ENCODE measurements at places on chromosomes 4 and X. TPM values are rescaled to one million over a fixed set of nuclear protein-coding genes. Genes with fewer than 3 reads are reported as not detected.

DNA sequence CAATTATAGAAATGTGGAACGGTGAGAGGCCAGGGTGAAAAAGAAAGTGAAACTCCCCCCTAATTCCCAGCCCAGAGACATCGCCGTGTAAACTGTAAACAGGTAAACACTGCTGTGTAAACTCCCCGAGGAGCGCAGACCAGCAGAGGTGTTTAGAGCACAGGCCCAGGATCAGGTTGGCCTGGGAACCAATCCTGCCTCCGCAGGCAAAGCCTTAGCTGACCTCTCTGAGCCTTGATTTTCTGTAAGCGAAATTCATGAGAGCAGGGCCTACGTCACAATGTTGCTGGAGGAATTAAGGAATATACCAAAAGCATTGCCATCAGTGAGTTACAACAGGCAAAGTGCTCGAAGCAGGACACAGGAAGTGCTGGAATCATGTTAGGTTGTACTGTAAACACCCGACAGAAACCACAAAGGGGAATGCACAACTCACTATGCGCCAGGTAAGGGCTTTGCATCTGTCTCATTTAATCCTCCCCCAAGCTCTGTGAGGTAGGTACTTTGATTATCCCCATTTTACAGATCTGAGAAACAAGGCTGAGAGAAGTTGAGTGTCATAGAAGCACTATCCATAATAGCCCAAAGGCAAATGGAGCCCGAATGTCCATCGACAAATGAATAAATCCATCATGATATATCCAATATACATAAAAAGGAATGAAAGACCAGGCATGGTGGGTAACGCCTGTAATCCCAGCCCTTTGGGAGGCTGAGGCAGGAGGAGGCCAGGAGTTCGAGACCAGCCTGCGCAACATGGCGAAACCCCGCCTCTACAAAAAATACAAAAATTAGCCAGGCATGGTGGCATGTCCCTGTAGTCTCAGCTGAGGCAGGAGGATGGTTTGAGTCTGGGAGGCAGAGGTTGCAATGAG lies 30.7 kb upstream of the KIAA0232 start:
- peaks cover 28% of the 10 kb centered on the region for H3K4me1 ChIP-seq
- H3K36me3 ChIP-seq = no peaks in the 10 kb centered on the region
- no peak overlapping the region for H3K4me3 ChIP-seq
- H3K27me3 ChIP-seq = no peaks in the 10 kb centered on the region
- DNase-seq = peak; percentile 15

NUDT10 gene
- total RNA-seq = 0.79 TPM

STK26 gene
- 7.5 TPM for total RNA-seq

DNA sequence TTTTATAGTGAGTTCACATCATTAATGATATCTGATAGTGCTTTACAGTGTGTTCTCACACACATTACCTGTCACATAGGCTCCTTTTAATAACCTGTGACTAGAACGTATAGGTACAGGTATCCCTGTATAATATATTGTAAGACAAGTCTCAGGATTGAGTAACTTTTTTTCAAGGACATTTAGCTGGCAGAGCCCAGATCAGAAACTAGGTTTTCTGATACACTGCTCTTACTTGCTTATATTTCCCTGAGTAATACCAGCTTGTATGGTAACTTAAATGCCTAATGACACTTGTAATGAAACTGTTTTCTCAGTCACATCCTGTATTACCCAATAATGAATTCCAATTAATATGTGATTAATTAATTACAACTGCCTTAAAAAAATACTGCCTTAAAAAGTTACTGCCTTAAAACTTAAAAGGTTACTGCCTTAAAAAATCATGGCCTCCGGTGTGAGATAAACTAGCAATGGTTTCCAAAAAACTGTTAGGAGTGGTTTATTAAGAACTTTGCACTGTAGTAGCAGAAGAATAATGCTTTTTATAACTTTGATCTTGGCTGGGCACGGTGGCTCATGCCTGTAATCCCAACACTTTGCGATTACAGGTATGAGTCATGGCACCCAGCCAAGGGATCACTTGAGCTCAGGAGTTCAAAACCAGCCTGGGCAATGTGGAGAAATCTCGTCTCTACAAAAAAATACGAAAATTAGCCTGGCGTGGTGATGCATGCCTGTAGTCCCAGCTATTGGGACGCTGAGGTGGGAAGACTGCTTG lies 11.9 kb downstream of the COPS4 start:
- H3K27me3 ChIP-seq = no peaks in the 10 kb centered on the region
- no peaks in the 10 kb centered on the region for H3K36me3 ChIP-seq

GRCh38 chr4:10730590-10730989 lies 46.0 kb upstream of the CLNK start:
- H3K27me3 ChIP-seq = no peaks in the 10 kb centered on the region
- H3K4me3 ChIP-seq = no peak overlapping the region
- H3K36me3 ChIP-seq = no peaks in the 10 kb centered on the region
- DNase-seq = no peak
- no peaks in the 10 kb centered on the region for H3K4me1 ChIP-seq

NMU gene
- total RNA-seq = 0.88 TPM

UGT8 gene
- 16.8 TPM for total RNA-seq

MAGEB1 gene
- total RNA-seq = not detected

TLR1 gene
- 12.8 TPM for total RNA-seq

GRCh38 chrX:121103381-121103780 lies 56.0 kb downstream of the GLUD2 start:
- DNase-seq = no peak
- no peaks in the 10 kb centered on the region for H3K36me3 ChIP-seq
- H3K27me3 ChIP-seq = no peaks in the 10 kb centered on the region
- H3K4me1 ChIP-seq = no peaks in the 10 kb centered on the region
- H3K4me3 ChIP-seq = no peak overlapping the region

DNA sequence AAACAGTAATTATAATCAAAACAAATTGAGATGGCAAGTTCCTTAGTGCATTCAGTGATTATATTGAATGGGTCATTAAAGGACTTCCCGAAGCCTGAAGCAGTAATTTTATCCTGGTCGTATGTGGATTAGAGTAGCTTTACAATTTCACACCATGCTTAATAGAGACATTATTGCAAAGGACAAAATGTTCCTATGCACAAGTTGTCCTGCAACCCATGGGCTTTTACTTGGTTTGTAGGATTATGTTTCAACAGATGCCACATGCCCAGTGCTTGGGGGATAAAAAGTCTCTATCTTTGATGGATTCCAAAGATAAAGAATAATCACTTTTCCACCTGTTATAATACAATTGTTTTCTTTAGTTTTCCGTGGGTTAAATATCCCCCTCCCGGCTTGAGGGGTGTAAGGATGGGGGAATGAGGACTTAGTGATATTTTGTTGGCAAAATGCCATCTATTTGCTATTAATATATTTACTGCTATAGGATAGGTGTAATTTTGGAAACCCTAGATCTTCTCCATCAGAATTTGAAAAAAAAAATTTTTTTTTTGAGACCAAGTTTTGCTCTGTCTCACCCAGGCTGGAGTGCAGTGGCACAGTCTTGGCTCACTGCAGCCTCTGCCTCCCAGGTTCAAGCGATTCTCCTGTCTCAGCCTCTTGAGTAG lies 156.5 kb upstream of the ETNPPL start:
- H3K4me1 ChIP-seq = no peaks in the 10 kb centered on the region
- H3K27me3 ChIP-seq = no peaks in the 10 kb centered on the region
- no peak for DNase-seq
- H3K4me3 ChIP-seq = no peak overlapping the region

DNA sequence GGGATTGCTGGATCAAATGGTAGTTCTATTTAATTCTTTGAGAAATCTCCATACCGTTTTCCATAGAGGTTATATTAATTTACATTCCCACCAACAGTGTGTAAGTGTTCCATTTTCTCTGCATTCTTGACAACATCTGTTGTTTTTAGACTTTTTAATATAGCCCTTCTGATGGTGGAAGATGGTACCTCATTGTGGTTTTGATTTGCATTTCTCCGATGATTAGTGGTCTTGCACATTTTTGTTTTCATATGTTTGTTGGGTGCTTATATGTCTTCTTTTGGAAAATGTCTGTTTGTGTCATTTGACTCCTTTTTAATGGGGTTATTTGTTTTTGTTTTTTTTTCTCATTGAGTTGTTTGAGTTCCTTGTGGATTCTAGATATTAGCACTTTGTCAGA lies 75.3 kb upstream of the PUDP start:
- no peaks in the 10 kb centered on the region for H3K4me1 ChIP-seq
- no peaks in the 10 kb centered on the region for H3K27me3 ChIP-seq
- no peak overlapping the region for H3K4me3 ChIP-seq
- H3K36me3 ChIP-seq = no peaks in the 10 kb centered on the region

GCNA gene
- 3.6 TPM for total RNA-seq

GRCh38 chrX:153921511-153922446 lies 4.3 kb downstream of the ARHGAP4 start:
- no peak overlapping the region for H3K27ac ChIP-seq
- no peaks in the 10 kb centered on the region for H3K27me3 ChIP-seq
- DNase-seq = no peak
- no peaks in the 10 kb centered on the region for H3K4me1 ChIP-seq
- H3K4me3 ChIP-seq = no peak overlapping the region
- H3K36me3 ChIP-seq = no peaks in the 10 kb centered on the region

DNA sequence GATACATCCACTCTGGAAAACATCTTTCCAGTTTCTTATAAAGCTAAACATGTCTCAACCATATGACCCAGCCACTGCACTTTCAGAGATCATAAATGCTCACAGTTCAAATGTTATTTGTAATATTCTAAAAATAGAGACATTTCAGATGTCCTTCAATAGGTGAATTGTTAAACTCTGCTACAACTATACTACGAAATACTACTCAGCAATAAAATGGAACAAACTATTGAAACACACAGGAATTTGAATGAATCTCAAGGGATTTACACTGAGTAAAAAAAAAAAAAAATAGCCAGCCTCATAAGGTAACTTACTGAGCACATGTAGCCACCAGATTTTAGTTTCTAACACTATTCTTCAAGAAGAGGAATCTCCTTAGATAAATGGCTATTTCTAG lies 253.9 kb downstream of the PCDH18 start:
- H3K36me3 ChIP-seq = no peaks in the 10 kb centered on the region
- no peaks in the 10 kb centered on the region for H3K27me3 ChIP-seq
- H3K4me3 ChIP-seq = no peak overlapping the region
- no peaks in the 10 kb centered on the region for H3K4me1 ChIP-seq
- no peak overlapping the region for H3K27ac ChIP-seq
- DNase-seq = no peak

FGFBP2 gene
- total RNA-seq = 0.67 TPM

GASK1B gene
- 16.7 TPM for total RNA-seq

- no peaks in the 10 kb centered on the region for H3K4me1 ChIP-seq
- no peak for DNase-seq
- H3K4me3 ChIP-seq = no peak overlapping the region
- H3K36me3 ChIP-seq = no peaks in the 10 kb centered on the region
Measured at GRCh38 chr4:67764183-67764582, 10.0 kb upstream of the GNRHR start.

AADAT gene
- 11.9 TPM for total RNA-seq

DNA sequence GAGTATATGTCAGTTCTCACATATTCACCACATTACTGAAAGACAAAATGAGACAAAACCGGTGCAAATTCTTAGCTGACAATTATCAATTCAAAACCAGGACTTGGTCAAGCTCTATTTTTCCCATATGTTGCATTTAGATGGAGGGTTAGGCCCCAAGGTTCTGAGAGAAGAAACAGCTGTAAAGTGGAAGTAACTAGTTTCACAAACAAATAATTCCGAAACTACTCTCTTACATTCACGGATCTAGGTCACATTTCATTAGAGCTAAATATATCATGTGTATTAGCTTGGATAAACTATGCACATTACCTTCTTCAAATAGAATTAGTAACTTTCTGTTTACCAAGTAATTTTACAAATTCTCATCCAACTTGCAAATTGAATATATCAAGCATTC lies 3.7 kb upstream of the GABRA2 start:
- DNase-seq = no peak
- H3K4me1 ChIP-seq = peaks cover 7% of the 10 kb centered on the region
- no peak overlapping the region for H3K27ac ChIP-seq
- H3K27me3 ChIP-seq = no peaks in the 10 kb centered on the region

- DNase-seq = no peak
- no peak overlapping the region for H3K4me3 ChIP-seq
- H3K27me3 ChIP-seq = no peaks in the 10 kb centered on the region
- no peaks in the 10 kb centered on the region for H3K36me3 ChIP-seq
Measured at GRCh38 chr4:140291259-140291658, 82.2 kb upstream of the SCOC start.

USP46 gene
- 10.8 TPM for total RNA-seq

- no peak for DNase-seq
- H3K4me1 ChIP-seq = no peaks in the 10 kb centered on the region
- no peak overlapping the region for H3K27ac ChIP-seq
Measured at GRCh38 chr4:79850626-79851025, 222.4 kb downstream of the ANTXR2 start.

GAGE1 gene
- not detected for total RNA-seq

GRCh38 chr4:128471576-128471975 lies 184.0 kb upstream of the PGRMC2 start:
- peaks cover 15% of the 10 kb centered on the region for H3K4me1 ChIP-seq
- H3K36me3 ChIP-seq = no peaks in the 10 kb centered on the region
- H3K27me3 ChIP-seq = no peaks in the 10 kb centered on the region
- H3K4me3 ChIP-seq = no peak overlapping the region
- H3K27ac ChIP-seq = no peak overlapping the region

DNA sequence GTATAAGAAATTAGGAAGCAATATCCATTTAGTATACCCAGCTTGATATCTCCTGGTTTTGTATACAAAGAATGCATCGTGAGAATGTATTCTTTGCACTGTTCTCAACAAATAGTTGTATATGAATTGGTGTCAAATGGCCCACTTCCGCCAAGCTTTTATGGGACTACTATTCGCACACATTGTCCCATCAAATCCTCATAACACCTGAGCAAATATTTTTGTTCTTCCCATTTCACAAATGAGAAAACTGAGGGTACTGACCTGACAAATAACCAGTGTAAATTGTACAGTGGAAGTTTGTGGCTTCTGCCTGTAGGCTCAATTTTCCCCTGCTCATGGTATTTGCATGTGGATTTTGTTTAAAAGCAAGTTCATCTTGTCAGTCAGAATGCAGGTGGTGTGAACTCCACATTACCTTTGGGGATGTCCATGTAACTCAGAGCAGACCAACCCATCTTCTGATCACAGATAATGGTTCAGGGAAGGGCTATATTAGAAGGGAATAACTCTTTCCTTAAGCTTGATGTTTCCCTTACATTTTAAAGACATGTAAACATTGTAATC lies 51.5 kb upstream of the FAM241A start:
- no peak overlapping the region for H3K4me3 ChIP-seq
- no peaks in the 10 kb centered on the region for H3K27me3 ChIP-seq
- no peaks in the 10 kb centered on the region for H3K36me3 ChIP-seq
- no peaks in the 10 kb centered on the region for H3K4me1 ChIP-seq

DNA sequence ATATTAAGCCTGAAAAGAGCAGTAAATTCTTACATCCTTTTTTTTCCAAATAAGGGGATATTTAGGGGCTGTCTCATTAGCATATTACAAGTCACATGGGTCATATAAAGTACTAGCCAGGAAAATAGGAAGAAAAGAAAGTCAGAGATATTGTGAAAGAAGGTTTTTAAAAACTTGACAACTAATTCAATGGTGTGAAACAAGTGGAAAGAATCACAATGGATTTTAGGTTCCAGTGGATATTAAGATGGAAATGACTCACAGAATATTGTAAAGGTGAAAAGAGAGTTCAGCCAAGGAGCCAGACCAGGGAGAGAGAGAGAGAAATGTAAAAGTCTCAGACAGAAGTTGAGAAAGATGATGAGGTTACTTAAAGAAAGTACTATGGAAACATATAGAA lies 297.2 kb downstream of the IQCM start:
- H3K27me3 ChIP-seq = no peaks in the 10 kb centered on the region
- H3K27ac ChIP-seq = no peak overlapping the region
- DNase-seq = no peak
- no peaks in the 10 kb centered on the region for H3K36me3 ChIP-seq
- H3K4me1 ChIP-seq = no peaks in the 10 kb centered on the region

TCEAL2 gene
- total RNA-seq = 22.9 TPM

All from thyroid gland (tissue), 4 donors.